ENCODE measurements at places on chromosomes 4 and X. TPM values are rescaled to one million over a fixed set of nuclear protein-coding genes. Genes with fewer than 3 reads are reported as not detected.
A peak's percentile ranks its signal among the peaks of the same experiment; 100 is the strongest.

GRCh38 chr4:28490669-28491068, 1630.0 kb downstream of the STIM2 start:
- DNase-seq, result no peak
- no peaks in the 10 kb centered on the region for H3K27me3 ChIP-seq
- H3K27ac ChIP-seq, result no peak overlapping the region
- no peaks in the 10 kb centered on the region for H3K4me1 ChIP-seq
- no peaks in the 10 kb centered on the region for H3K36me3 ChIP-seq
- no peak overlapping the region for H3K4me3 ChIP-seq

GRCh38 chr4:73006286-73006990, 63.1 kb downstream of the COX18 start:
- no peaks in the 10 kb centered on the region for H3K4me1 ChIP-seq
- H3K27ac ChIP-seq, result no peak overlapping the region
- DNase-seq, result no peak

Gene GAGE13
- total RNA-seq, result not detected

Gene H2BW2
- total RNA-seq, result not detected

- H3K36me3 ChIP-seq, result no peaks in the 10 kb centered on the region
- DNase-seq, result no peak
- H3K4me3 ChIP-seq, result no peak overlapping the region
- no peaks in the 10 kb centered on the region for H3K4me1 ChIP-seq
- no peak overlapping the region for H3K27ac ChIP-seq
- H3K27me3 ChIP-seq, result no peaks in the 10 kb centered on the region
Measured at GRCh38 chrX:79631526-79631925, 264.4 kb upstream of the ITM2A start.

DNA sequence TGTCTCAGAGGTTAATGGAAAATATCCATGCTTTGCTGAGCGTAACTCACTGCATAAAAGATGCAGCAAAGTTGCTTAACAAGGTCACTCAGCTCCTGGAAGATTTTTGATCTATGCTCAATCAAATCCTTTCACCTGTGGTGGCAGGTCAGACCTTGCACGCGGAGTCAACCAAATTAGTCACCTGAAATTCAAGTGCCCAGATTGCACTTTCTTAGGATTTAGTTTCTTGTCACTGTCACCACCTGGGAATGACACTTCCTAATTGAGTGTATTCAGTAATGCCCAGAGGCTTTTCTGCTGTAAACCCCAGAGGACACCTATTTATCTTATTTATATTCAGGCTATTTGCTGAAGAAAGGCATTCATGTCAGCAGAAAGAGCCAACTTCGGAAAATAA, 215.8 kb upstream of the SMIM31 start:
- H3K4me1 ChIP-seq, result no peaks in the 10 kb centered on the region
- H3K27ac ChIP-seq, result no peak overlapping the region
- H3K4me3 ChIP-seq, result no peak overlapping the region
- no peak for DNase-seq
- no peaks in the 10 kb centered on the region for H3K36me3 ChIP-seq

- H3K27ac ChIP-seq, result peak overlapping the region; percentile 94
- H3K27me3 ChIP-seq, result no peaks in the 10 kb centered on the region
- H3K4me3 ChIP-seq, result peak overlapping the region; percentile 62
- peaks cover 46% of the 10 kb centered on the region for H3K4me1 ChIP-seq
Measured at GRCh38 chrX:153981231-153981630, 8.7 kb downstream of the TMEM187 start.

- H3K36me3 ChIP-seq, result no peaks in the 10 kb centered on the region
- DNase-seq, result no peak
- no peak overlapping the region for H3K4me3 ChIP-seq
Measured at GRCh38 chr4:16085822-16086221, 2.0 kb upstream of the PROM1 start.

GRCh38 chr4:921830-922331, 10.2 kb downstream of the GAK start:
- H3K36me3 ChIP-seq, result peaks cover 17% of the 10 kb centered on the region
- peak overlapping the region; percentile 55 for H3K27ac ChIP-seq
- peaks cover 63% of the 10 kb centered on the region for H3K4me1 ChIP-seq
- no peaks in the 10 kb centered on the region for H3K27me3 ChIP-seq
- peak overlapping the region; percentile 20 for H3K4me3 ChIP-seq
- peak; percentile 47 for DNase-seq

Gene DAPP1
- total RNA-seq, result 23.6 TPM

DNA sequence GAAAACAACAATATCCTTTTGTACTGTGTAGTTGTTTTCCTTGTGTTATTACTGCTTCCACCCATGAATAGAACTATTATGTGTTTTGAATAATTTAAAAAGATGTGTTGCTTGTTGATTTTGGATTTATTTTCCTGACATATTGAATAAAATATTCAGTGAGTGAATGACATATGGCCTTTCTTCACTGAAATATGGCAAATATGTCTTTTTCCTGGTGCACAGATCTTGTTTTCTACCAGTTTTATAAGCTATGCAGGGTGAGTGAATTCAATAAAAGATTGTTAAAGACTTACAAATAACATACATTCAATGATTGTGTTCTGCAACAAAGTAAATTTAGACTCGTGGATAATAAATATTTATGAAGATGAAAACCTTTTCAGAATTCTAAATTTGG, 1216.3 kb upstream of the ADGRL3 start:
- no peaks in the 10 kb centered on the region for H3K4me1 ChIP-seq
- no peak for DNase-seq
- H3K27ac ChIP-seq, result no peak overlapping the region
- H3K27me3 ChIP-seq, result no peaks in the 10 kb centered on the region
- H3K36me3 ChIP-seq, result no peaks in the 10 kb centered on the region

DNA sequence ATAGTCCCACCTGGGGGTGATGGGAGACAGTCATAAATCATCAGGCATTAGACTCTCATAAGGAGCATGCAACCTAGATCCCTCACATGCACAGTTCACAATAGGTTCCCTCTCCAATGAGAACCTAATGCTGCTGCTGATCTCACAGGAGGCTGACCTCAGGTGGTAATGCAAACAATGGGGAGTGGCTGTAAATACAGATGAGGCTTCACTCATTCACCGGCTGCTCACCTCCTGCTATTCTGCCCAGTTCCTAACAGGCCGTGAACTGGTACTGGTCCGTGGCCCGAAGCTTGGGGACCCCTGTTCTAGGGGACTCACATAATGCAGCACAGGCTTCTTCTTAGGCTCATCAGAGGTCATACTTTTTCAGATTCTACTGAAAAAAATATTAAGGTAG, 625.9 kb upstream of the AGA start:
- H3K27me3 ChIP-seq, result no peaks in the 10 kb centered on the region
- H3K4me1 ChIP-seq, result no peaks in the 10 kb centered on the region
- H3K27ac ChIP-seq, result no peak overlapping the region
- no peaks in the 10 kb centered on the region for H3K36me3 ChIP-seq
- H3K4me3 ChIP-seq, result no peak overlapping the region
- no peak for DNase-seq

GRCh38 chrX:19382555-19383145, 38.9 kb downstream of the PDHA1 start:
- H3K4me3 ChIP-seq, result no peak overlapping the region
- H3K36me3 ChIP-seq, result no peaks in the 10 kb centered on the region
- H3K27ac ChIP-seq, result no peak overlapping the region
- no peaks in the 10 kb centered on the region for H3K4me1 ChIP-seq

GRCh38 chr4:72679666-72680065, 110.6 kb upstream of the ADAMTS3 start:
- H3K27me3 ChIP-seq, result peaks cover 16% of the 10 kb centered on the region
- H3K4me3 ChIP-seq, result no peak overlapping the region
- H3K36me3 ChIP-seq, result no peaks in the 10 kb centered on the region
- H3K27ac ChIP-seq, result no peak overlapping the region

Gene GAGE12F
- total RNA-seq, result not detected

GRCh38 chr4:147877308-147877771, 145.5 kb downstream of the ARHGAP10 start:
- no peaks in the 10 kb centered on the region for H3K27me3 ChIP-seq
- no peak overlapping the region for H3K4me3 ChIP-seq
- H3K27ac ChIP-seq, result no peak overlapping the region
- no peak for DNase-seq
- peaks cover 15% of the 10 kb centered on the region for H3K36me3 ChIP-seq

Gene DKK2
- not detected for total RNA-seq

- DNase-seq, result no peak
- H3K27me3 ChIP-seq, result no peaks in the 10 kb centered on the region
- no peaks in the 10 kb centered on the region for H3K36me3 ChIP-seq
- H3K27ac ChIP-seq, result no peak overlapping the region
Measured at GRCh38 chr4:44978020-44978419, 251.7 kb upstream of the GNPDA2 start.

Gene SCML2
- total RNA-seq, result 2.2 TPM

DNA sequence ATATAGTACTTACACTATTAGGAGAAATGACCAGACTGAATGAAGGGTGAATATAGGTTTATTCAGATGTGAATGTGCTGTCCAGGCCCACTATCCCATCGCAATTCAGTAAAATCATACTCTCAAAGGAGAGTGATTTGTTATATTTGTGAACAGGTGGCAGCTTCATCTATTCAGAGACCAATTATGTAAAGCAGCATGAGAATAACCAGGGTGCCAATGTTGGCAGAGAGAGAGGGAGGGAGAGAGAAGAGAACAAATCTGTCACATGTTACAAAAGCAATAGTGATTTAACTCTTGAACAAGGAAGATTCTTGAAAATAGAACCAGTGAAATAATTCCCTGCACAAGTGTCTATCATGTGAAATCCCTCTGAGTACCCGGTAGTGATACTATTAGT, 38.9 kb upstream of the TLL1 start:
- H3K4me3 ChIP-seq, result no peak overlapping the region
- no peak for DNase-seq
- H3K27me3 ChIP-seq, result no peaks in the 10 kb centered on the region
- no peaks in the 10 kb centered on the region for H3K4me1 ChIP-seq

All from activated CD4-positive, alpha-beta memory T cell treated with anti-CD3 and anti-CD28 coated beads for 36 hours (primary cell).